ENCODE measurements at places on chromosomes 1 and 21.

DNA sequence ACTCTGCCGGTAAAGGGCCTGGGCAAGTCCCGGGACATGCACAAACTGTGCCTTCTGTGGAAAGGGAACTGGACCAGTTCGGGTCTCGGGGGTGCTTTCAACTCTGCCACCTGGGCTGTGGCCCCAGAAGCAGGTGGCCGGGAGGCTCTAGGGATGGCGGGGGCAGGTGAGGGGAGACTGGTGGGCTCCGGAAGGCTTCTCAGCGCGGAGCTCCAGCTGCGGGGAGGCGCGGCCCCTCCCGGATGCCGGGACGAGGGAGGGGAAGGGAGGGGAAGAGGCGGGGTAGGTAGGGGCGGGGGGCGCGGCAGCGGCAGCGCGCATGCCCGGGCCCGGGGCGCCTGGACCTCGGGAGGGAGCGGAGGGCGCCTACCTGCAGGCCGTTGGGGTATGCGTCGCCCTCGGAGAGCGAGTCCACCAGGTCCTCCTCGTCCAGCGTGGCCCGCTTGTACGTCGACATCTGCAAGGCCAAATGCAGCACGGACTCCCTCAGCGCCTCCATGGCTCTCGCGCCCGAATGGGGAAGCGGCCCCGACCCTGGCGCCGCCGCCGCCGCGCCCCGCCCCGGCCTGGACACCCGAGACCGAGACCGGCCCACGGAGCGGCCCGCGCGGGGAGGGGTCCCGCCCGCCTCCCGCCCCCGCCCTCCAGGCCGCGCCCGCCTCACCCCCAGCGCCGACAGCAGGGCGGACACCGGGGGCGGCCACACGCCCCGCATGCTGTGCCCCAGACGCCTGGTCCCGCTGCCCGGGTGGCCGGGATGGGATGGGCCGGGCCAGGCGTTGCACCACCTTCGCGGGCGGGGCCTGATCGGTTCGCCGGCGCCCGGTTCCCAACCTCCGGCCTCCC is at the start of gene ECE1:
Gene ECE1 (minus strand): TSS at position 764 of the 846 bp plus-strand sequence. CDS start 49 bp downstream, at position 715.
- DNase-seq = no peak

- no peak for DNase-seq
These were observed 375.9 kb downstream of the PTBP2 start for GRCh38 chr1:97097404-97097925.

GRCh38 chr1:88074661-88075060 is 609.4 kb upstream of the PKN2 start:
- DNase-seq = no peak

- no peak for DNase-seq
These were observed 5.5 kb upstream of the ZBED6 start for GRCh38 chr1:203789966-203790365.

GRCh38 chr1:55288245-55288644 is 73.1 kb upstream of the USP24 start:
- DNase-seq = peak; percentile 39

DNA sequence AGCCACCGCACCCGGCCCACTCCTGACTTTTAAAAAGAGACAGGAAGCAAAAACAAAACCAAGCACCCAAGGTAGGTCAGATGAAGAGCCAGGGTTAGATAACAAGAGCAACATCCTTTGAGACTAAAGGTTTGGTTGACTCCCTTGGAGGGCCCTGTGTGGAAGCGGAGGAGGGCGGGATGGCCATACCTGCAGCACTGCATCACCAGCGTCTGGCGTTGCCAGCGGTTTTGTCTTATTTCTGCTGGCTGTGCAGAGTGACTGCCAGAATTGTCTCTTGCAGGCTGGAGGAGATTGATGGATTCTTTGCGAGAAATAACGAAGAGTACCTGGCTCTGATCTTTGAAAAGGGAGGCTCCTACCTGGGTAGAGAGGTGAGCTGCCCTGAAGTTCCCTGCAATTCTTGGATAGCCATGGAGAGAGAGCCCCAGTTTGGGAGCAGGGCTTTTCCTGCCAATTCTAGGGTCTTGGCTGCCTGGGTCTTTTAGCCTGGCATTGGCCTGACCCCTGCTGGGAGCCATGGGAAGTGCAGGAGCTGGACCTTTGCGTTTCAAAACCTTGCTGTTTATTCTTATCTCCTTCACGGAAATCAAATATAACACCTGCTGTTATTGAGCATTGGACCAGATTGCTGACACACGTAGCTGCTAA is 24.0 kb downstream of the QSOX1 start:
- peak; percentile 80 for DNase-seq

- DNase-seq = no peak
These were observed 53.3 kb upstream of the TINAGL1 start for GRCh38 chr1:31523012-31523411.

GRCh38 chr1:150262388-150263320 is 5.1 kb downstream of the CA14 start:
- DNase-seq = peak; percentile 53

GRCh38 chr21:28235169-28235895 is 757.3 kb downstream of the LTN1 start:
- peak; percentile 7 for DNase-seq

- no peak for DNase-seq
These were observed 313.0 kb upstream of the ST6GALNAC5 start for GRCh38 chr1:76554283-76554682.

DNA sequence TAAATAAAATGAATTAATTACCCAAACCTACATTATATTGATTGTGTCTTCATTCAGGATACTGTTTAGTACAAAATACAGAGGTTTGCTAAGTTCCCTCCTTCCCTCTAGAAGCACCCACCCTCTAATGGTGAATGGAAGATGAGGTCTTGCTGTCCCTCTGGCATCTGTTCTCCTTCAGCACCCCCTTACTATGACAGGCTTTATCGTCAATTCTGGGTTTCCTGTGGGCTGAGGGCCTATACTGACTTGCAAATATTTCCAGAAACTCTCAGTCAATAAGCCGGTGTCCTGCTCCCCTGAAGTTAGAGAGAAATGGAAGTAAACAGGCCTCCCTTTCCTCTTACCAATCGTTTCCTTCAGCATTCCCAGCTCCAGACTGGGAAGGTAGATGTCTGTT is 13.2 kb downstream of the LAX1 start:
- no peak for DNase-seq

GRCh38 chr1:183987593-183988318 is 49.8 kb downstream of the COLGALT2 start:
- no peak for DNase-seq

DNA sequence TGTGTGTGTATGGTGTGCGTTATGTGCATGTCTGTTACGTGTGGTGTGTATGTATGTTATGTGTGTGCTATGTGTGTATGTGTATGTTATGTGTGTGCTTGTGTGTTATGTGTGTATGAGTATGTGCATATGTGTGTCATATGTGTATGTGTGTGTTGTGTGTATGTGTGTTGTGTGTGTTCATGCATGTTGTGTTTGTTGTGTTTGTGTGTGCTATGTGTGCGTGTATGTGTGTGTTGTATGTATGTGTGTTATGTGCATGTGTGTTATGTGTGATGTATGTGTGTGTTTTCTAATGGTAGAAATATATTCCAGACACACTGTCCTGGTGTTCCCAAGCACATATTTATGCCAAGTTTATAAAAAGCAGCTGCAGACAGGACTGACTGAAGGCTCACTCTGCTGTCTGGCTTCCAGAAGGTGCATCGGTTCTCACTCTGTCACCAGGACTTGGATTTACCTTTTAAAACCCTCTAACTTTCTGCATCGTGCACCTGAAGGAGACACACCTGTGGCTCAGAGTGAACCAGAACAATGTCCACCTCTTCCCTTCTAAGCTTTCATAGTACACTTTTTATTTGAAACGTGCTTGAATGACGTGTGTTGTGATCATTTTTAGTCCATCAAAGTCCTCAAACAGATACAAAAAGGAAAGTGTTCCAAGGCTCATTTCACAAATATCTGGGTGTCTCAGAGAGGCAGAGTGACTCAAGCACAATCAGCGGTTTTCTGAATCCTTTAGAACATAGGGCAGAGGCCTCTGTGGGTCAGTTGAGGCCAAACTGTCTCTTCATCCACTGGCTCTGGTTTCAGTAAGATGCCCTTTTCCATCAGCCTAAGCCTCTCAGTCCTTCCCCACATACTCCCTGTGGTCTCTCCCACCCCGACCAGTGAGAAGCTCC is 49.9 kb downstream of the TOMM20 start:
- DNase-seq = no peak

DNA sequence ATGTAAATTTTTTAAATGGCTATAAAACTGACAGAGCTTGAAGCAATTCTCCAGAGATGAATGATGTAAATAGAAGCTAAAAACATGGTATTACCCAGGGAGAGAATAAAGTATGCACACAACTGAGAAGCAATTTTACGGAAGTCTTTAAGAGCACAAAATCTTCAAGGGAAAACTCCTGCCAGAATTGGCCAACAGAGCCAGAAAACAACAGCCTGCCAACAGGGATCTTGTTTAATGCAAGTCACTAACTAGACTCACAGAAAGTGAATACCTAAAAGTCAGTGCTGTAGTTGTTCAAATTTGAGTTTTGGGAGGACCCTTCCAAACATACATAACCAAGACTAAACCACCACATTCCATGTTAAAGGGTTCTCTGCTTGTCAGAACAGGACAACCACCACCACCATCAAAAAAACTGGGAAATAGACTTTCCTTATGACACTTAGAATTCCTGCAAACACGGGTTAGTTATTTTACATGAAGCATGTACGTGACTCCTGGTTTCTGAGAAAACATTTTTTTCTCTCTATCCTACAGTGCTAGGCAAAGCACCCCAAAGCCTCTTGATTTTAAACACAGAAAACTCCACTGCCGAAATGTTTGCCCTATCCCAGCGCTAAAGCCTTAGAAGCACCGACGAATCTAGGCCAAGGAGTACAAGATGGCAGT is 1.6 kb downstream of the EPS15 start:
- peak; percentile 68 for DNase-seq

DNA sequence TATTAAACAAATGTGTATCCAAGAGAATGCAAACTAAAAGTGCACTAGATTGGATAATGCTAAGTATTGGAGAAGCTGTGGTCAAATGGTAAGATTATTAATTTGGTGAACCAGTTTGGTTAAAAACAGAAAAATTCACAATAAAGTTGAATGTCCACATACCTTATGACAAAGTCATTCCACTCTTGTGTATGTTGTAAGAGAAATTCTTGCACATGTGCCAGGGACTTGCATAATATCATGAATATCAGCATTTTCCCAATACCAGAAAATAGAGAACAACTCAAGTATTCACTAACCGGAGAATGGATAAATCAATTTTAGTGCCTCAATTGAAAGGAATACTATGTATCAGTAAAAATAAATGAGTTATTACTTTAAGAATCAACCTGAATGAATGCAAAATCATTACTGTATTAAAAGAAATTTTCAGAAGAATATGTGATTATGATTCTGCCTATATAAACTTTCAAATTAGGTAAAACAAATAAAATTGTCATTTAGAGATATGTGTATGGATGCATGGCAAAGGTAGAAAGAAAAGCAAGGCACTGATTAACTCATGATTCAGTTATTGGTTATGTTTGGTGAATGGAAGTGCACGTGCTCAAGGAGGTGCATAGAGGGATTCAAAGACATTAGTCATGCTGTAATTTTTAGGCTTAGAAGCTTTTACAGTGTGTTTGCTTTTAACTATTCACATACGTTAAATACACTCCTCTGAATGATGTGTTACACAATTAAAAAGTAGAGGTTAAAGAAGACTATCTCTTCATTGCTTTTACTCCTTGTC is 217.4 kb upstream of the KCNK2 start:
- no peak for DNase-seq

DNA sequence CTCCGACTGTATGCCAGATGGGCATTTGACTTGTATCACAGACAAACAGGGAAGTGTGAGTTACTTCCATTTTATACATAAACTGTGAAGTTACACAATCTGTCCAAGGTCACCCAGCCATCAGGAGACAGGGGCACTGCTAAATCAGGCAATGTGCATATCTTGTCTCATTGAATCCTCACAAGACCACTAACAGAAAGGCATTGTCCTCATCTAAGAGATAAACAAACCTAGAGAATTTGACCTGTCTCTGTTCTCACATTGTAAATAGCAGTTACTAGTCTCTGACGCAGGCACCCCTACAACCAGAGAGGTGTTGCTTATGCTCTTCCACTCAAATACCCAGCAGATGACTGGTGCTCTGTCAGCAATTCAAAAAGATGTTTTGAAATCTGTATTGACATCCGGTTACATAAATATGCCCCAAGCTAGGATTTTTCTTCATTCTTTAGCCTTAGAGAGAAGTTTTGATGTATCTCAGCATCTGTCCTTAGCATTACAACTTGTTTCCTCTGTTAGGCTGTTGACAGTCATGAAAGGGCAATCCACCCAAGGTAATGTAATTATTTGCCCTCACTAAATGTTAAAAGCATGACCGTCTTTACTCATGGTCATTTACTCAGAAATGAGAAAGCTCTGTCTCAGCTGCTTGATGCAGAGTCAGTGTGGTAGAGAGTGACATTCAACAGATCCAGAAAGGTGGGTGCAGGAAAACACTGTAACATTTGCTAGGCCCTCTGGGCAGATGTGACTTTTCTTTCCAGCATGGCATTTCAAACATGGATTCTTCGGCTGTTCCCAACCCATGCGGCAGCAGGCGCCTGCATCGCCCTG is 51.9 kb upstream of the ZNF326 start:
- no peak for DNase-seq

- no peak for DNase-seq
These were observed 10.1 kb downstream of the EPHA2 start for GRCh38 chr1:16145662-16146278.

DNA sequence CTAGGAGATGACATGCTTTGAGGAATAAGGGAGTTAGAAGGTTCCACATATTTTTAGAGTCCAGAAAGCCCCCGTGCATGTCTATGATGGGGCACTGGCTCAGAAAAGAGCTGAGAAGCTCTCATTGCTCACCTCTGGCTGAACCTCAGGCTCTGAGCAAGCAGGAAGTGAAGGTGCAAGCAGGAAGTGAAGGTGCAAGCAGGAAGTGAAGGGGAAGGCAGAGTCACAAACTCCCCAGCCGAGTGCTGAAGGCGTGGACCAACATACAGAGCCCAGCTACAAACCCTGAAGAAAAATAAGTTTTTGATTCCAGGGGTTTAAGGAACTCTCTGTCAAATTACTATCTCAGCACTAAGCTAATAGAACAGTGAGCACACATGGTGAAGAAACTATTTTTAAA is 7.0 kb downstream of the KRTAP10-8 start:
- DNase-seq = no peak

GRCh38 chr1:230972855-230973271 is 5.8 kb downstream of the TTC13 start:
- DNase-seq = peak; percentile 52

DNA sequence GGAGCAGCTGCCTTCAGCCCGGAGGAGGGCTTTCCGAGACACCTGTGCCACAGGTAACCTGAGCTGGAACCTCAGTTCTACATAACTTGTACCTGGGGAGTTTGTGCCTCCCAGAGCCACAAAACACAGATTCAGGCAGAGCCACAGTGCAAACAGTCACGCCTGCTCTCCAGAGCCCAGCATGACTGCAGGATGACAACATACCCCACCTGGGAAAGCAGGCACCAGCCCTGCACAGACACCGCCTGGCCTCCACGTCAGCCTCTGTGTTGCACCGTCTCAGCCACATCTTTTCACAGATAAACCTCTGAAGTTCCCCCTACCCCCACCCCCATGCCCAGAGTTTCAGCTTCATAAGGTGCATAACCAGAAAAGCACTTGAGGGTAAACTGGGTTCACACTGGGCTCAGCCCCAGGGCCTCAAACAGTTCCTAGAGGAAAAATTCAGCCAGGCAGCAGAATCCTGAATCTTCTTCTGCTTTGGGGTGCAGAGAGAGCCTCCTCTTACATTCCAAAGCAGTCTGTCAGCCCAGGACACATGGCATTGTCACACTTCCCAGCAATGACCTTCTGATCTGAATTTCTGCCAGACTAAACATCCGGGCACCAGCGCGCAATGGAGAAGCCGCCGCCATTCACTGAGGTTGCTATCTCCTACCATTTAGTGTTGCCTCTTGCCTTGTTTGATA is 229.5 kb downstream of the TOMM20 start:
- no peak for DNase-seq

GRCh38 chr1:244180256-244180655 is 129.2 kb downstream of the ZBTB18 start:
- no peak for DNase-seq
